ENCODE measurements at places on chromosomes 7 and 10.

GRCh38 chr7:96052860-96053470, 268.9 kb downstream of the SLC25A13 start:
- no peaks in the 10 kb centered on the region for H3K36me3 ChIP-seq

GRCh38 chr7:124369310-124369709, 336.4 kb upstream of the TMEM229A start:
- no peaks in the 10 kb centered on the region for H3K36me3 ChIP-seq
- no peak overlapping the region for H3K27ac ChIP-seq
- no peaks in the 10 kb centered on the region for H3K4me1 ChIP-seq
- no peak for DNase-seq
- H3K4me3 ChIP-seq: no peak overlapping the region

- no peak overlapping the region for H3K27ac ChIP-seq
- peaks cover 6% of the 10 kb centered on the region for H3K27me3 ChIP-seq
- H3K4me3 ChIP-seq: no peak overlapping the region
- H3K36me3 ChIP-seq: no peaks in the 10 kb centered on the region
- no peak for DNase-seq
- H3K4me1 ChIP-seq: peaks cover 17% of the 10 kb centered on the region
These were observed 233.9 kb downstream of the WDR37 start for GRCh38 chr10:1290071-1290471.

- DNase-seq: no peak
- H3K4me1 ChIP-seq: no peaks in the 10 kb centered on the region
- H3K36me3 ChIP-seq: no peaks in the 10 kb centered on the region
- H3K27me3 ChIP-seq: no peaks in the 10 kb centered on the region
- H3K4me3 ChIP-seq: no peak overlapping the region
- H3K27ac ChIP-seq: no peak overlapping the region
These were observed 210.3 kb downstream of the DNAJB6 start for GRCh38 chr7:157547102-157547501.

GRCh38 chr7:131330299-131330698, 2.6 kb downstream of the MKLN1 start:
- no peaks in the 10 kb centered on the region for H3K27me3 ChIP-seq
- no peak overlapping the region for H3K4me3 ChIP-seq
- H3K27ac ChIP-seq: no peak overlapping the region
- H3K36me3 ChIP-seq: peaks cover 9% of the 10 kb centered on the region
- no peak for DNase-seq

GRCh38 chr7:24970676-24971075, 9.3 kb downstream of the OSBPL3 start:
- H3K4me3 ChIP-seq: no peak overlapping the region
- H3K4me1 ChIP-seq: peaks cover 72% of the 10 kb centered on the region
- no peaks in the 10 kb centered on the region for H3K27me3 ChIP-seq
- peaks cover 3% of the 10 kb centered on the region for H3K36me3 ChIP-seq
- H3K27ac ChIP-seq: peak overlapping the region; percentile 71

DNA sequence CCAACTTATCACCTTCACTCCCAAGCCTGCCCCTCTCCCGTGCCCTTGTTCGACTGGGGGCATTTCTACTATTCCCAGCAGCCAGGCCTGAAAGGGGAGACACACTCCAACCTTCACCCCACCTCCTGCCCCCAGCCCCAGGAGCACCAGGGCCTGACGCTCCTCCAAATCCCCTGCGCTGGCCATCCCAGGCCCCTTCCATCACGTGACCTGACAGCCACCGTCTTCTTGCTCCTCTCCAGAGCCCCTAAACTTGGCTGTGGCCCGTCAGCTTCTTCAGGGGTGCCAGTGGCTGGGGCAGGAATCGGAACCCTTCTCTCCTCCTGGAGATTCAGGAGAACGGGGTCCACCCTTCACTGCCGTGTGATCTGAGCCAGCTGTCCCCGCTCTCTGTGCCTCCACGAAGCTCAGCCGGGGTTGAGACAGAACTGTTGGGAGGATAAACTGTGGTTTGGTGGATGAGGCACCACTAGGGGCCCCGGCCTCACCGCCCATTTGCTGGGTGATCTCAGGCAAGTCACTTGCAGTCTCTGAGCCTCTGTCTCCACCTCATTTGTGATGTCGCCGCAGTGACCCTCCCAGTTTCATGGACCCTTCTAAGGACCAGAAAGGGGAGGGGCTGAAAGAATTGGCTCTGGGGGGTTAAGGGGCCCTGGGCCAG, 91.0 kb downstream of the MYL10 start:
- H3K27me3 ChIP-seq: no peaks in the 10 kb centered on the region
- H3K4me3 ChIP-seq: no peak overlapping the region
- no peaks in the 10 kb centered on the region for H3K36me3 ChIP-seq
- H3K27ac ChIP-seq: no peak overlapping the region
- no peak for DNase-seq

DNA sequence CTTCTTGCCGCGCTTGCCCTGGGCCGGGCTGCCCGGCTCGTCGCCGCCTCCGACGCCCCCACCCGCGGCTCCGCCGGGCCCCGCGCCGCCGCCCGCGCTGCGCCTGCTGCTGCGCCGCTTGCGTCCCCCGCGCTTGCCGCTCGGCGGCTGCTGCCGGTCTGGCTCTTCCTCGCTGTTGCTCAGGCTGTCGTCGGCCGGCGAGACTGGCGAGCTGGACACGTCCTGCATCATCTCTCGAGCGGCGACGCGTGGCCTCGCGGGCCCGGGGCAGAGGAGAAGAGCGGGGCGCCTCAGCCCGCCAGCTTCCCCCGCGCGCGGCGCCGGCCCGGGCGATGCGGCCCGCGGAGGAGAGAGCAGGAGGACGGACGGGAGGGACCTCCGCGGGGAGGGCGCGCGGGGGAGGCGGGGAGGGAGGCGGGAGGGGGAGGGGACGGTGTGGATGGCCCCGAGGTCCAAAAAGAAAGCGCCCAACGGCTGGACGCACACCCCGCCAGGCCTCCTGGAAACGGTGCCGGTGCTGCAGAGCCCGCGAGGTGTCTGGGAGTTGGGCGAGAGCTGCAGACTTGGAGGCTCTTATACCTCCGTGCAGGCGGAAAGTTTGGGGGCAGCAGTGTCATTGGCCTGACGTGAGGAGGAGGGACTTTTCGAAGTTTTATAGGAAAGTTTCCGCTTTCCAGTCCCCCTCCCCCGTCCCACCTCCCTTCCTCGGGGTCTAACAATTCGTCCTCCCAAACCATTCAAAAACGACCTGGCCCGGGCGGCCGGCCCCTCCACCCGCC, at the start of gene TWIST1:
TWIST1 (minus strand) TSS at position 546 of the 779 bp plus-strand sequence; CDS start at position 231, 315 bp downstream.
- H3K36me3 ChIP-seq: no peaks in the 10 kb centered on the region
- H3K27me3 ChIP-seq: peaks cover 44% of the 10 kb centered on the region
- H3K4me3 ChIP-seq: no peak within 1 kb of the TSS
- H3K4me1 ChIP-seq: peaks cover 3% of the 10 kb centered on the region
- DNase-seq: no peak

DNA sequence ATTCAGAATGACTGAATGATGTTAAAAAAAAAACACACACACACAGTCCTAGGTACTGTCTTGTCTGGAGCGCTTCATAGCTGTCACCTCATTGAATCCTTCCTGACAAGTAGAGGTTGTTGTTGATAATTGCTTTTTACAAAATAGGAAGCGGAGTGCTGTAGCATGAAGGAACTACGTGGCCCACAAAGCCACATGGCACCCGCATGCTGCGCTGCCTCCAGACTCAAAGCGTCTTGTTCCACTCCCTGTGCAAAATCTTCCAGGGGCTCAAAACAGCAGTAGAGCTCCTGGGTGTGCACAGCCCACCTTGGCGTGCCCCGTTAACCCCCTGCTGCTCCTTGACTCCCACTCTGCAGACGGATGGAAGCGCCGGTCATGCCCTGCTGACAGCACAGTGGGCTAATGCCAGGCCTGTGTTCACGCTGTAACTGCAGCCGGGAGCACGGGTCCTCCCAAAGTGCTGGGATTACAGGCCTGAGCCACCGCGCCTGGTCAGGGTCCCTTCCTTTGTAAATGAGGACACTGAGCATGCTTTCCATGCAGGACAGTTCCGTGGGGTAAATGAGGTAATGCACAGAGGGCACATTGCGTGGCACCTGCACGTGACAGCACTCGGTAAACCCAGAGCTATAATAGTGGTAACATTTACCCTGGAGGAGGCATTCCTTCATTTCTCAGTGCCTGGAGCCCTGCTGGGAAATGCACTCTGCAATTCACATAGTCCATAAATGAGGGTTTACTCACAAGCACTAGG, 91.1 kb upstream of the GNA12 start:
- no peak for DNase-seq
- H3K4me1 ChIP-seq: peaks cover 19% of the 10 kb centered on the region
- peak overlapping the region; percentile 99 for H3K27ac ChIP-seq
- no peak overlapping the region for H3K4me3 ChIP-seq
- H3K36me3 ChIP-seq: peaks cover 44% of the 10 kb centered on the region

GRCh38 chr10:59008452-59008851, 168.0 kb upstream of the PHYHIPL start:
- DNase-seq: no peak
- H3K27ac ChIP-seq: no peak overlapping the region
- H3K36me3 ChIP-seq: no peaks in the 10 kb centered on the region
- no peak overlapping the region for H3K4me3 ChIP-seq

- H3K27ac ChIP-seq: no peak overlapping the region
- H3K27me3 ChIP-seq: no peaks in the 10 kb centered on the region
- peaks cover 3% of the 10 kb centered on the region for H3K4me1 ChIP-seq
- H3K36me3 ChIP-seq: peaks cover 24% of the 10 kb centered on the region
- H3K4me3 ChIP-seq: no peak overlapping the region
These were observed 163.1 kb downstream of the ADK start for GRCh38 chr10:74314166-74314565.

GRCh38 chr10:118167056-118167700, 120.4 kb upstream of the RAB11FIP2 start:
- no peaks in the 10 kb centered on the region for H3K4me1 ChIP-seq
- no peak for DNase-seq
- no peak overlapping the region for H3K27ac ChIP-seq
- peaks cover 22% of the 10 kb centered on the region for H3K27me3 ChIP-seq
- H3K36me3 ChIP-seq: no peaks in the 10 kb centered on the region

DNA sequence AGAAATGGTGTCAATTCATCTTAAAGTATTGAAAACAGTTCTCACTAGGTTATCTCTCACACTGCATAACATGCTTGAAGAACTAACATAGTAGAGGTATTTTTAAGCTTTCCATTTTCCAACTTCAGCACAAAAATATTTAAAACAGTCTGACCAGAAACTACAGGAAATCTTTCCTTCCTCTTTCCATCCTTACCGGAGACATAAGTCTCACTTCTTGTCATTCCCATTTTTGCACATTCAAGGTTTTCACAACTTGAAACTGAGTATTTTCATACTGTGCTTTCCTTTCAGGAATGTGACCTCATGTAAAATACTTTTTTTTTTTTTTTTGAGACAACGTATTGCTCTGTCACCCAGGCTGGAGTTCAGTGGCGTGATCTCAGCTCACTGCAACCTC, 45.2 kb downstream of the ARHGAP12 start:
- H3K4me1 ChIP-seq: peaks cover 23% of the 10 kb centered on the region
- no peak for DNase-seq
- no peak overlapping the region for H3K27ac ChIP-seq
- no peak overlapping the region for H3K4me3 ChIP-seq
- H3K36me3 ChIP-seq: no peaks in the 10 kb centered on the region

DNA sequence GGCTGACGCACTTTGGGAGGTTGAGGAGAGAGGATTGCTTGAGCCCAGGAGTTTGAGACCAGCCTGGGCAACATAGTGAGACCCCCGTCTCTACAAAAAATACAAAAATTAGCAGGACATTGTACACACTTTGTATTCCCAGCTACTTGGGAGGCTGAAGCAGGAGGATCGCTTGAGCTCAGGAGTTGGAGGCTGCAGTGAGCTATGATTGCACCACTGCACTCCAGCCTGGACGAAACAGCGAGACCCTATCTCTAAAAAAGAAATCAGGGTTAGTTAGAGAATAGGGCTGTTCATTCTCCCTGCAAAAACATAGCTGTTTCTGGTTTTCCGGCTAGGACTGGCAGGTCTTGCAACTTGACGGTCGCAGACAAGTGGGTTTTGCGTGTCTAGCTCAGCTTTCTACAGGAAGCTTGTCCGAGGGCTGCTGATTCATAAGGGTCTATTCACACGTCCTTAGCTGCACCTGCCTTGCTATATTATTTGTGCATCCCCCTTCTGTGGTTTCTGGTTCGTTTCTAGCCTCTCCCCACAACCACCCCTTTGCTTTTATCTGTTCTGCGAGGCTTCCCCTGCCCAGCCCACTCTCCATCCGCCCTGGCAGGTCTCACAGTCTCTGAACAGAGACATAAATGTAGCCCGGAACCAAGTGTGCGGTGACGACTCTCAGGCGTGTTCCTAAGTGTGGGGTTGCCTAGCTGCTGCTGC, 10.7 kb downstream of the AMZ1 start:
- peaks cover 19% of the 10 kb centered on the region for H3K4me1 ChIP-seq
- H3K36me3 ChIP-seq: no peaks in the 10 kb centered on the region
- no peaks in the 10 kb centered on the region for H3K27me3 ChIP-seq
- DNase-seq: peak; percentile 74

- no peak overlapping the region for H3K27ac ChIP-seq
- no peak overlapping the region for H3K4me3 ChIP-seq
- H3K27me3 ChIP-seq: no peaks in the 10 kb centered on the region
These were observed 75.2 kb upstream of the KIF5B start for GRCh38 chr10:32131388-32131787.

DNA sequence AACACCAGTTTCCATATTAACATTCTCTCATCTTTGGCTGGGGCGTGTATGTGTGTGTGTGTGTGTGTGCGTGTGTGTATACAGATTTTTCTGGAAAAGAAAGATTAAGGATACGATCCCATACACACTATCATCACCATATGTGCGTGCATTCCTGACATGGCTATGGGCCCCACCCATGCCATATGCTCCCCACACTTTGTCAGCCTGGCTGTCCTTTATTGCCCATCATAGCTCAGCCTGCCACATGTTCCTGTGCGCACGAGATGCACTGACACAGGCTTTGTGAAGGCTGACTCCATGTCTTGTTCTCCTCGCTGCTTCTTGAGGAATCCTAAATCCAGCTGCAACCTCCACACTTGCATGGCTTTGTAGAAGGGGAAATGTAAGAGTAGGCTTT, 984.1 kb downstream of the LRMDA start:
- H3K27me3 ChIP-seq: no peaks in the 10 kb centered on the region
- no peak for DNase-seq
- no peaks in the 10 kb centered on the region for H3K36me3 ChIP-seq

Data from activated naive CD4-positive, alpha-beta T cell treated with anti-CD3 and anti-CD28 coated beads for 36 hours (primary cell).